Fibroblast of mammary gland (primary cell): ENCODE measurements at places on chromosomes 1 and 21.

DNA sequence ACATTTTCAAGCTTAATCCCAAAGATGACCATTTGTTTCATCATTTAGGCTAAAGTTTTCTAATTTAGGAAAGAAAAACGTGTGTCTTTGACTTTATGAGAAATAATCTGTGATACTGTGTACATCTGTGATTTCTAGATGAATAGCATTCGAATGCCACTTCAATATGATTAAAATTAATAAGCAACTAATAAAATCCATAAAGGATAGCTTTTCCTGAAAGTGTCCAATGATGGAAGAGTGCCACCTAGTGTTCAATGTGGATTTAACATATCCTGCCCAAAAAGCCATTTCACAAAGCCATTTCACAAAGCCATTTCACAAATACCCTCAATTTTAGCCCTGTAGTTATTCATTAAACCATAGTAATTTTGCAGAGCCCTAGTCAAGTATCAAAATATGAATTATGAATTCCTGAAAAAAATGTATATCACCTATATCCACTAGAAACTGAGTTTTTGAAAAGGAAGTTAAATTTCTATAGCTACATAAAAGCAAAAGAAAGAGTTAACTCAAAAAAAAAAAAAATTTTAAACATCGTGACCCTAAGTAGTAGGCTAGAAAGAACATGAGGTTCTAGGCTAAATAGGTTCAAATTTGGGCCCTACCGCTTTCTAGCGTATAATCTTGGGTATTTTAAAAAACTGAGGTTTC lies 19.1 kb downstream of the NME7 start:
- DNase-seq = peak; percentile 71

DNA sequence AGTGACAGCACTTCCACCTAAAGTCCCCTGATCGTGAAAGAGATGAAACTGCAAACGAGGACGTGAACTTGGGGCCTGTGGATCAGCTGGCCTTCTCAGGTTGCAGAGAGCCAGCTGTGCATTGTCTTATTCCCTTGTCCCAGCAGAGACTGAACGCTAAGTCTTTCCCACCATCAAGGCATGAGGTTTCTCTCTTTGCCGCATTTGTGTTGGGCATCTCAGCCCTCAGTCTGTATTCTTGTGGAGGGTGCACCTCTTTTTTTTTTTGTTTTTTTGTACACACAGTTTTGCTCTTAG lies 71.4 kb downstream of the KIF26B start:
- no peak for DNase-seq

DNA sequence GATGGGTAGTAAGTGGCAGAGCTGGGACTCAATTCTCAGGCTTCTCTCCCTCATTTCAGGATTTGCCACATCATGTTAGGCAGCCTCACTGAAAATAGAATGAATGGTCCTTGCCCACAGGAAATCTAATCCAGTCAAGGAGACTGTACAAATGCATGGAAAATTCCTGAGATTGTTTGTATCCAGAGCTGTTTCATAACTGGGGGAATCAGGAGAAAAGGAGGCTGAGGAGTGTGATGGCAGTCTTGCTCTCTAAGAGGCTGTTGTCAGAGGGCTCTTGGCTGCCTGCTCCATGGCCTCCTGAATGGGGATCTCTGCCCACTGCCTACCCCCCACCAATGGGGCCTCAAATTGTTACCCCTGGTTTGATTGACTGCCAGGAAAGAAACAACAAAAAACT lies 141.9 kb upstream of the TNR start:
- DNase-seq = no peak

GRCh38 chr21:29332461-29333362 lies 34.0 kb downstream of the BACH1 start:
- peak; percentile 70 for DNase-seq

GRCh38 chr1:158509471-158510156 lies 37.6 kb downstream of the OR10R2 start:
- no peak for DNase-seq

GRCh38 chr1:35691080-35691479 lies 27.6 kb downstream of the C1orf216 start:
- no peak for DNase-seq

DNA sequence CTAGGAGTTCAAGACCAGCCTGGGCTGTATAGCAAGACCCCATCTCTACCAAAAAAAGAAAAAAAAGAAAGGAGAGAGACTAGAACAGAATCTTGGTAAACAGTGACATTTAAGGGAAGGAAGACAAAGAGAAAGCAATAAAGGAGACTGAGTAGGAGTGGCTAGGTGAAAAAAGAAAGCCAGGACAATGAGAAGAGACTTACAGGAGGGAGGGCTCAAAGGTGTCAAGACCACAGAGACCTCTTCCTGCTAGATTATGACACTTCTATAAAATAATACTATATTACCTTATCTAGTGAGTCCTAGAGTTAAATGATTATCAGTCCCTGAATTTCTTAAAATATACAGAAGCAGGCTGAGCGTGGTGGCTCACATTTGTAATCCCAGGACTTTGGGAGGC lies 10.1 kb upstream of the EPRS1 start:
- DNase-seq = no peak

DNA sequence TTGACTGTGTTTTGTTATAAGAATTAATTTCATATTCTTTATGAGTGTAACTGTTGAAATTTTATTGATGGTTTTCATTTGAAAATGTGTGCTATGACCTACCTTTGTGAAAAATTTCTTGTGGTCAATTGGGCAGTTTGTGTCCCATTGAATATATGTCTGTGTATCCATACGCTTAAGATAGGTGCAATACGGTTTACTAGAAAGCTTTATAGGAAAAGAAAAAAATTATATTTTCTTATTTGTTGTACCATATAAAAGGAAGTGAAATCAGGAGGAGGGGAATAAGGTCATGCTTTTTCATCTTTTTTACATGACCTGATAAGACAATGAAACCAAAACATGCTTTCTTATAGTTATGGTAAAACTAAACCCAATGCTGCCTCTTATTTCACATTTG lies 807.7 kb downstream of the USP25 start:
- peak; percentile 43 for DNase-seq

GRCh38 chr1:83818916-83819315 lies 180.0 kb downstream of the TTLL7 start:
- DNase-seq = peak; percentile 56

DNA sequence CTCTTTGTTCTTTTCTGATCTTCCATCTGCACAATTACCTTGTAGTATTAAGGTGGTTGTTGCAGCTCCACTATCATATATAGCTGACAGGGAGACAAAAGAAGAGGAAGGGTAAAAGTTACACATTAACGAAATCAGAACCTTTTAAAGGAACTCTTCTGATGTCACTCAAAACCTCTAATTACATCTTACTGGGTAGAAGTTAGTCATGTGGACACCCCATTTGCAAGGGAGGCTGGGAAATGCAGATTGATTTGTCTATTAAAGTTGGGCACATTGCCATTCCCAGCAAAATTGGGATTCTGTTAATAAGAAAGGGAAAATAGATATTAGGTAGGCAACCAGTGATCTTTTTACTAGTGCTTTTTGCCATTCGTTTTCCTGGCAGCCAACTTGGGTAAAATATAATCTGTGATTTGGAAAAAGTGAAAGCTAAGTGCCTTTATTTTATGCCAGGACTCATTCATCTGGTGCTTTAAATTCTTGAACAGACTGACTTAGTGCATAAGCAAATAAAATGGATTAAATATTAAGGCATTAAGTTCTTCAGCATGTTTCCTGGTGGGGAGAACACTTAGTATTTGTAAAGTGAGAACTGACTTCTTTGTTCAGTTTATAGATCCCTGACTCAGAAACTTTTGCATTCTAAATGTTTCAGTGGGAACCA lies 71.3 kb downstream of the DNM3 start:
- no peak for DNase-seq

GRCh38 chr1:221834698-221835513 lies 93.0 kb upstream of the DUSP10 start:
- DNase-seq = no peak

DNA sequence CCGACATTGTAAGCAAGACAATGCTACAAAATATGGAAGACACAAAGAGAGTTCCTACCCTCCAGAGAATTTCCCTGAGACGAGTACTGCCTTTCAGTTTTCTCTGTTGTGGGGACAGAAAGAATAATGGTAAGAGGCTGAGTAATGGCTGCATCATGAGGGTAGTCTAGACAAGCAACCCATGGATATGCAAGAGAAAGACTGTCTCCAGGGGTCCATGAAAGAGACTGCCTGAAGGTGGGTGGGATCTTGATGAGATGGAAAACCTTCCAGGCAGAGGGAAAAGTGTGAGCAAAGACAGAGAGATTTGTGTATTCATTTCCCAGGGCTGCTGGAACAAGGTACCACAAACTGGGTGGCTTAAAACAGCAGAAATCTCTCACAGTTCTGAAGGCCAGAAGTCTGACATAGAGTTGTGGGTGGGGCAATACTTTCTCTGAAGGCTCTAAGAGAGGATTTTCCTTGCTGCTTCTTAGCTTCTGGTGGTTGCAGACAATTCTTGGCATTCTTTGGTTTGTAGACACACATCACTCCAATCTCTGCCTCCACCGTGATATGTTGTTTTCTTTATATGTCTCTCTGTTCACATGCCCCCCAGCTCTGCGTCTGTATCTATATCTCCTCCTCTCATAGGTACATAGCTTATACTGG lies 41.4 kb downstream of the ANP32E start:
- no peak for DNase-seq

- DNase-seq = peak; percentile 50
These were observed 33.5 kb downstream of the ASH1L start for GRCh38 chr1:155529109-155529508.

- DNase-seq = peak; percentile 73
These were observed 13.6 kb downstream of the TUFT1 start for GRCh38 chr1:151553659-151554058.

DNA sequence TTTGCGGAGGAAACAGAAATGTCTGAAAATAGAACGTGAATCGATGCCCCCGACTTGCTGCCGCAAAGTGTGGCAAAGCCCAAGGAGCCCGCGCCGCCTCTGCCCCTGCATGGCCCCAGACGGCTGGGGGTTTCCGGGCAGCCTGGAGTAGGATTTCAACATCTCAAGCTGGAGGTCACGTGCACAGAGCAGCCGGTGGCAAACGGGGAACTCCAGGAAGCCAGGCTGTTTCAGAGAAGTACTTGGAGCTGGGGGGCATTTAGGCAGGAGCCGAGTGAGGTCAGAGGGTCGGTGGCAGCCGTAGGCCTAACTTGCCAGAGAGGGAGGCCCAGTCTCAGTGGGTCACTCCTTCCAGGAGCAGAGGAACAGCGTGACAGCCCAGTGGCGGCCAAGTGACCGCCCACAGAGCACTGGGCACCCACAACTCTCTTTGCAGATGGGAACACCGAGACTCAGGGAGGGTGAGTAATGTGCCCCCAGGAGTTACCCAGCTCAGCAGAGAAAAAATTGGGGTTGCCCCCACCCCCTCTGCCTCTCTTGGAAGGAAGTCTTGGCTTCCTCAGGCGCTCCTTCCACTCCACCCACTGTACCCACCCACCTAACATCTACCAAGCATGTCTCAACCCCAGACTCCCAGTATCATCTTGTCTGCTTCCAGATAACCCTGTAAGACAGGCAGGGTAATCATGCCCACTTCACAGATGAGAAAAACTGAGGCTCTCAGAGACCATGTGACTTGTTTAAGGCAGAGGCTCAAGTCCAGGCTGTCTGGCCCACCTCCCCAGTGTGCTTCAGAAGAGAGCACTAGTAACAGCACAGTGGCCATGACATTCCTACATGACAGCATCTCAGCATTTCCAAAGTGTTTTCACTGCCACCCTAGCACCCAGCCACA lies 179.4 kb downstream of the HIVEP3 start:
- DNase-seq = peak; percentile 56

GRCh38 chr1:16067933-16068332 lies 5.5 kb downstream of the FAM131C start:
- no peak for DNase-seq

DNA sequence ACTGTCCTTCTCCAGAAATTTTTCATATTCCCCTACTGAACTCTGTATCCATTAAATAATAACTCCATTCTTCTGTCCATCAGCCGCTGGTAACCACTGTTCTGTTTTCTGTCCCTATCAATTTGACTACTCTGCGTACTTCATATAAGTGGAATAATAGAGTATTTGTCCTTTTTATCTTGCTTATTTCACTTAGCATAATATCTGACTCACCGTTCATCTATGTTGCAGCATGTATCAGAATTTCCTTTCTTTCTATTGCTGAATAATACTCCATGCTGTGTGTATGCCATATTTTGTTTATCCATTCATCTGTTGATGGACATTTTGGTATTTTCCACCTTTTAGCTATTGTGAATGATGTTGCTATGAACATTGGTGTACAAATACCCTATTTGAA lies 71.9 kb downstream of the CEP350 start:
- peak; percentile 17 for DNase-seq

DNA sequence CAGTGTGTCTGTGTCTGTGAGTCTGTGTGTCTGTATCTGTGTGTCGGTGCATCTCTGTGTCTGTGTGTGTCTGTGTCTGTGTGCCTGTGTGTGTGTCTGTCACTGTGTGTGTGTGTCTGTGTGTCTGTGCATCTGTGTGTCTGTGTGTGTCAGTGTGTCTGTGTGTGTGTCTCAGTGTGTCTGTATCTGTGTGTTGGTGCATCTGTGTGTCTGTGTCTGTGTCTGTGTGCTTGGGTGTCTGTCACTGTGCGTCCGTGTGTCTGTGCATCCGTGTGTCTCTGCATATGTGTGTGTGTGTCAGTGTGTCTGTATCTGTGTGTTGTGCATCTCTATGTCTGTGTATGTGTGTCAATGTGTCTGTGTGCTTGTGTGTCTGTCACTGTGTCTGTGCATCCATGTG lies 44.7 kb upstream of the POFUT2 start:
- no peak for DNase-seq

- peak; percentile 19 for DNase-seq
These were observed 5.8 kb upstream of the FAM167B start for GRCh38 chr1:32241001-32241763.
